ENCODE measurements at places on chromosomes 13 and 19.
A peak's percentile ranks its signal among the peaks of the same experiment; 100 is the strongest.

GRCh38 chr13:106804991-106805390 is 237.1 kb upstream of the ARGLU1 start:
- DNase-seq: no peak

GRCh38 chr19:30144802-30145201 is 202.8 kb downstream of the URI1 start:
- no peak for DNase-seq

GRCh38 chr19:6676288-6676687 is 6.3 kb upstream of the TNFSF14 start:
- DNase-seq: no peak

DNA sequence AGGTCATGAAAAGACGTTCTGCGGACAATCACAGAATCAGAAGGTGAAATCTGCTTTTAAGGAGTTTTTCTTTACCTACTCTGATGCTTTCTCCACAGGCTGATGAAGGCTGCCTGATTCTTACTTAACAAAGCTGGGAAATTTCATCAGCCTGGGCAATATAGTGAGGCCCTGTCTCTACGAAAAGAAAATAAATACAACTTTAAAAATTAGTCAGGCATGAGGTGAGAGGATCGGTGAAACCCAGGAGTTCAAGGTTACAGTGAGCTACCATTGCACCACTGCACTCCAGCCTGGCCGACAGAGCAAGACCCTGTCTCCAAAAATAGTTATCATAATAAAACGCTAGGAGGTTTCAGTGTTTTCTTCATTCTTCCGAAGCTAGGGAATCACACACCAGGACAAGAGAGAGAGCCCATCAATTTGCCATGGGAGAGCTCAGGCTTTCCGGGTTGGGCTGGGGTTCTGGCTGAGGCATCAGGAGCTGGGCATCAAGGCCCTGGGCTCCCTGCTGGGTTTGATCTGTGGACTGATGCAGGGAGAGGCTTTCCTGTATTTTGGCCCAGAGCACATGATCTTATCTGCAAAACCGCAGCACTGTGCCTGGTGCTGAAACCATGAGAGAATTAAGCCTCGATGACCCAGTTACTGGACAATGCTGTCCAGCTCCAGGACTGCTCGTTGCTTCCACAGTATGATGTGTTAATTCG is 25.1 kb upstream of the CEBPG start:
- no peak for DNase-seq

GRCh38 chr13:33497146-33497845 is 211.7 kb upstream of the STARD13 start:
- no peak for DNase-seq

GRCh38 chr19:55543567-55543966 is 1.8 kb downstream of the SBK3 start:
- no peak for DNase-seq

- no peak for DNase-seq
These were observed 11.7 kb downstream of the BCKDHA start for GRCh38 chr19:41409288-41409687.

DNA sequence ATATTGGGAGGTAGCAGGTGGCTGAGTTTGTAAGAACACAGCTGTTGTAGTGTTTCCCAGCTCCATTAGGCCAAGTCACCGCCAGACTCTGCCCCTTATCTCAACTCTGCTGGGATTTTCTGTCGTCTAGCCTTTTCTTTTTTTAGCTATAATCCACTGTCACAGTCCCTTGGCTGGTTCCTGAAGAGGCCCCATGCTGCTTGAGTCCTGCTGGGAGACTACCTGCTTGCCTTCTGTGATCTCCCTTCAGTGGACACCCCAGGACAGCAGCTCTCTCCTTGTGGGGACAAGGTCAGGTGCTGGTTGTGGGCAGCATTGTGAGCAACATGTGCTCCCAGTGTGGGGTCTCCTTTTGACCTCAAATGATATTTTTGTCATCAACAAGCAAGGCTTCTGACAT is 195.0 kb upstream of the ATXN8OS start:
- no peak for DNase-seq

DNA sequence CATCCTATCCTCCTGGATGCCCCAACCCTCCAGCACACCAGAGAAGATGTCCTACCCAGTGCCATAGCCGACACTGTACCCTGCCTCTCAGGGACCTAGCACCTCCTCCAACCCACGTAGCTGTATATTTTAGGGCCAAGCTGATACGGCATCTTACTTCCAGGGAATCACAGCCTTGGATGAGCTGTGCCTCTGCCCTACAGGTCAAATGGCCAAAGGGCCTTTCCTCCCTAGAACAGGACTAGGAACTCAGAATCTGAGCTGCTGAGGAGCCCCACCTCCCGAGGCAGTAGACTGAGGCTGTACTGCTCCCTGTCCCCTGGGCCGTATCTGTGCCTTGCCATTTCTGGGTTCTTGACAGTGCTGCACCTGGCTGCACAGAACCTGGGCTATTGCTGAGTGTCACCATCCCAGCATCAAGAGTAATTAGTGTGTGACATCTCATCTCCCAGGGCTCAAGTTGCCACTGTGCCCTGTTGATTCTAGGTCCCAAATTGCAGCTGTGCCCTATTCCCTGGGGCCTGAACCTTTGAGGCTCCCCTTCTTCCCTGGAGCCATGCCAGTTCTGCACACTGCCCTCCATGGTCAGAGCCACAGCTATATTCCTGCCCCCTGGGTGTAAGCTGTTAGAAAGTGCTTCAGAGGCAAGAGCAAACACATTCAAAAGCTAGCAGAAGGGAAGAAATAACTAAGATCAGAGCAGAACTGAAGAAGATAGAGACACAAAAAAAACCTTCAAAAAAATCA is 41.0 kb downstream of the VWA8 start:
- DNase-seq: no peak

DNA sequence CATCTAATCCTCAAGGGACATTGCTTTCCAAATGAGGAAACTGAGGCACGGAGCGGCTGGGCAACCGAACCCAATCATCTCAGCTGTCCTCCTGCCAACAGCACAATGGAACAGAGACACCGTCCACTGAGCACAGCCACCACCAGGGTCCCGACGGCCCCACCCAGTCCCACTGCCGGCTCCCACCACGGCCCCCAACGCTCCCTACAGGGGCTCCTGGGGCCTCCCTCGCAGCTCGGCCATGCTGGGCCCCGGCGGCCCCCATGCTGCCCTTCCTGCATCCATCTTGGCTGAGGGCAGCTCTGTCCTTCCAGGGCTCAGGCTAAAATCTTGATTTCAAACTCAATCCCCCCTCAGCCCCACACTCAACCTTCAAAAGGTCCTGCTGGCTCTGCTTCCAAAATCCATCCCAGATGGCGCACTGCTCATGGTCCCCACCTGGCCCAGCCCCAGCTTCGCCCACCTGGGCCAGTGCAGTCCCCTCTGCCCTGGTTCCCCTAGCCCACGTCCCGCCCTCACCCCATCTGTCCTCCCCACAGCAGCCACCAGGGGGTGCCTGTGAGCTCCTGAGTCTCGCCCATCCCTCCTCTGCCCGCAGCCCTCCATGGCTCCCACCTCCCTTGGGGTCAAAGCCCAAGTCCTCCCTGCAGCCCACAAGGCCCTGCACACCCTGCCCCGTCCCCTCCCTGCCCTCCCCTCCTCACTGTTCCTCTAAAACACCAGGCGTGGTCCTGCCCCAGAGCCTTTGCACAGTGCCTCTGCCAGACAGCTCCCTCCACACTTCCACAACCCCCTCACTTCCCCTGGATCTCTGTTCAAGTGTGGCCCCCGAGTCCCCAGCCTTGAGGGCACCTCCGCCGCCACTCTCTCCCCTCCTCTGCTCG is 7.9 kb downstream of the PIP5K1C start:
- no peak for DNase-seq

- DNase-seq: no peak
These were observed 2791.0 kb upstream of the PCDH20 start for GRCh38 chr13:64206430-64207225.

- peak; percentile 56 for DNase-seq
These were observed 12.9 kb downstream of the SPC24 start for GRCh38 chr19:11142528-11143171.

DNA sequence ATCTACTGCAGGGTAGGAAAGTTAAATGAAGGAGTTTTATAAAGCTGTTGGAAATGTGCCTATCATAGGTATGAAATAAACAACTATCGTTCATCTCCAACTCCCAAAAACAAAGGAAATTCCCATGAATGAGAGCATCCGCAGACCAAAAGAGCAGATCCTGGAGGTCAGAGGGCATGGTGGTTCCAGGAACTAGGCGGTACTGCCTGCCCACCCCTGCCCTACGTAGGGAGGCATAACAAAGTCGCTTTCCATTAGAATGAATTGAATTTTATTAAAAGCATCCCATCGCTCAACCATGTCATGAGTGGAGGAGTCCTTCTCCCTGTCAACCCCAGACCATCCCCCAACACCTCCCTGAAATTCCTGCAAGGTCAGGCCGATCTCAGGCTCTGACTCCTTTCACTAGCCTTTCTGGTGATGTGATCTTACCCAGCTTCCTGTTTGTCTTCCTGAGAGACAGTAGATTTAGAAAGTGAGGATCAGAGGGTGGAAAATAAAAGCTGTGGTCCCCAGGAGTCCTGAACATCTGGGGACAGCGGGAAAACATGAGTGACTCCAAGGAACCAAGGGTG is at the start of gene CLEC4M:
Gene CLEC4M, plus strand, starts transcription at position 525 of the 575 bp plus-strand sequence. Its CDS starts 24 bp downstream, at position 549.
- no peak for DNase-seq

- DNase-seq: no peak
These were observed 340.9 kb downstream of the LIG4 start for GRCh38 chr13:107874456-107874855.

- no peak for DNase-seq
These were observed 173.7 kb downstream of the KLF12 start for GRCh38 chr13:73960474-73960873.

GRCh38 chr13:51270623-51271415 is 48.6 kb downstream of the FAM124A start:
- no peak for DNase-seq

DNA sequence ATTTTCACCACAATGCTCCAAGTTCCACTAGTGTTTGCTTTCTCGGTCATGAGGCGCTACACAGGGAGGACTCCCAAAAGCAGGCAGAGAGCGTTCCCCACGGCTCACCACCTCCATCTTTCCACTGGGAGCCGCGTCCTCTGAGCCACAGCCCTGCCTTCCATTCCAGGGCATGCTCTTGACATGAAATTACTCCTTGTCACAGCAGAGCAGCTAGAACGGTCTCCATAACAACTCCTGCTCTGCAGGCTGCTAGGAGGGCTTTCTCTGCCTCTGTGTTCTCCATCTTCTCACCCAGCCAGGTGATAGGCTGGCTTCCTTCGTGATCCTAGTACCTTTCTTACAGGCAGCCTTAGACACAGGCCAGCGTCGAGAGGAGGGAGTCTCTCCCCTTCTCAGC is 171.8 kb upstream of the UBL3 start:
- no peak for DNase-seq

DNA sequence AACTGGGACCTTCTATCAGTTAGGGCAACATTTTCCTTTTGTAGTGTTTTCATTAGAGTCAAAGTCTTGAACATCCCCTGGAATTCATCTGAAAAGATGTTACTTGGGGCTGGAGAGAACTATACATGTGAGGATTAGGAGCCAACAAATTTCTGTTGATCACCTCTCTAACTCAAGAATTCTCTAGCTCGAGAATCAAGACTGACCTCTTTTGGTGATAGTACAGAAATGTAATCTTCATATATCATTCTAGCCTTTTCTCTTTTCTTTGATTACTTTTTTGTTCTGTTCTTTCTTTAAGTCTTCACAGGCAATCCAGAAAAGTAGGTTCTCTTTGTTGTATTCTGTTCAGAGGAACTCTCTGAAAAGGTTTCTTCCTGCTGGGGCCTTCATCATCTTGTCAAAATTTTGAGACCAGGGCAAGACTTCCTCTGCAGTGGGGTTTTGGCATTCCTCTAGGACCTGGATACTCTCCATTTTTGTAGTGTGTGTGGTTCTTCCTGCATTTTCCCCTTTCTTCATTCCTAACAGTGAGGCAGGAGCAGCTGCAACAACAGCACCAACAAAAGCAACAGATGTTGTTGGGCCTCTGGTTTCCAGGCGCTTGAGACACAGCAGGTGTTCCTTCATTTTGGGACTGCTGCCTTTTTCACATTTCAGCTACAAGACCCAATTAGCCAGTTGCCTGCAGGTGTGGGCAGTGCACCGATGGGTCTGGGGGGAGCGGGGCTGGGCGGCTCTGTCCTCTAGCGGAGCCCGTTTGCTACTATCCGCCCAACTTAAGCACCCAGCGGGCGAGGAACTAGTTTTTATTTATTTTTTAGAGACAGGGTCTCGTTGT is 26.2 kb downstream of the ELF1 start:
- DNase-seq: no peak

GRCh38 chr13:106475852-106476251 is 59.6 kb downstream of the EFNB2 start:
- DNase-seq: no peak

DNA sequence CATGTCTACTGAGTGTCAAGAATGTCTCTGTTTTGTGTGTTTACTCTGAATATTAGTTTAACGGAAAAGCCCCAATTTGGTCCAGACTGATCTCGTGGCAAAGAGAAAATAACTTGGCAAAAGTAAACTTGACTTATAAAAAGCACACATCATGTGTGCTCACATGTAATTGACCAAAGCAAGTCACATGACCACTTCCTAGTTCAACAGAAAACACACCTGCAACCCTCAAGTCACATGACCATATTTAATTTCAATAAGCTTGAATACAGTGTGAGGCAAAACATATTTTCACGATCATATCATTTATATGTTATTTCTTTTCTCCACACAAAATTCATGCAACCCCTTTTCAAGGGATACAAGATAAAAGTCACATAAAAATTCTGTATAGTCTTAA is 662.4 kb downstream of the SLITRK1 start:
- DNase-seq: no peak

- DNase-seq: no peak
These were observed 709.3 kb upstream of the KLHL1 start for GRCh38 chr13:70817576-70817975.

DNA sequence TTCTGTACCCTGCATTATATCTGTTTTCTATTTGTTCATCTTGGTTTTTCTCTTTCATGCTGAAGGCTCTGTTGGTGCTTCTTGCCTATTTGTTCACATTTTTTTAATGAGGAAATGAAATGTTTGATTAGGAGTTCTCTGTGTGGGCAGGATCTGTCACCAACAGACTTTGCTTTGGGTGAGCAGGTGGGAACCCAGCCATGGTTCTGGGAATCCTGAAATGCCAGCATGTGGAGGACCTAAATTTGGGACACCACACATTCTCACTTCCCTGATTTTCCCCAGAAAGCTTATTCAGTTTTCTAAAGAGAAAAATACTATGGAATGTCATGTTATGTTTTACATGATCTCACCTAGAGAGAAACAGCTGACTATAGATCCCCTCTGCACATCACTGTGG is 34.0 kb downstream of the TPT1 start:
- DNase-seq: no peak

GRCh38 chr13:106302011-106302410 is 233.5 kb downstream of the EFNB2 start:
- DNase-seq: no peak

GRCh38 chr13:107964395-107964794 is 250.9 kb downstream of the LIG4 start:
- no peak for DNase-seq

All from gastrocnemius medialis (tissue), 4 donors.